ENCODE measurements at places on chromosomes 1 and 21.

DNA sequence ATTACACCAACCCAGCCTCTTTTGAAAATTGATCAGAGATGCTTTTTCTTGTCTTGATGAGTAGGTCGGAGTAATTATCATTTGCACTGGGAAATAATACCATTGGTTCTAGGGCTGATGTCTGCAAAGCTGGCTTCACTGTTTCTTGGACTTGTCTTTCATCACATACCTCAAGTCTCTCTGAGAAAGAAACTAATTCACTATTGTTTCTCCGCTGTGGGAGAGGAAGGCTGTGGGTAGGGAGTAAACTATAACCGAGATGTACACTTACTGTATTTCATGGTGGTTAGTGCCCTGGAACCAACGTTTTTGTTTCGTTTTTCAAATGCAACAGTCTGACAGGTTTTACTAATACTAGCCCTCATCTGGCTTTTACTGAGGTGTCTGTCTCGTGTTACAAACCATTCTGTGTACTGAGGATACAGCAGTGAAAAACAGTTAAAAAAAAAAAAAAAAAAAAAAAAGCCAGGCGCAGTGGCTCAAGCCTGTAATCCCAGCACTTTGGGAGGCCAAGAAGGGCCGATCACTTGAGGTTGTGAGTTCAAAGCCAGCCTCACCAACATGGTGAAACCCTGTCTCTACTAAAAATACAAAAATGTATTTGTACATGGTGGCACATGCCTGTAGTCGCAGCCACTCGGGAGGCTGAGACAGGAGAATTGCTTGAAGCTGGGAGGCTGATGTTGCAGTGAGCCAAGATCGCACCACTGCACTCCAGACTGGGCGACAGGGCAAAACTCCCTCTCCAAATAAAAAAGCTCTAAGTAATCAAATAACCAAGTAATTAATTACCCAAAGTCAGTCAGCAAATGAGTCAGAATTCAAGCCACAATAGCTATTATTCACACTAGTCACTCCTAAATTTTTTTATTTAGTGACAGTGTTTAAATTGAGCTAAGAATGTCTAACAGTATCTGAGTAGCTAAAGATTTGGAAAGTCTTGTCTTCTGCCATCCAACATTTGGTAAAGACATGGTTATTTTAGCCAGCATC, 23.3 kb downstream of the TOMM20 start:
- DNase-seq, result no peak

GRCh38 chr1:205272536-205272935, 44.8 kb downstream of the TMCC2 start:
- DNase-seq, result no peak

DNA sequence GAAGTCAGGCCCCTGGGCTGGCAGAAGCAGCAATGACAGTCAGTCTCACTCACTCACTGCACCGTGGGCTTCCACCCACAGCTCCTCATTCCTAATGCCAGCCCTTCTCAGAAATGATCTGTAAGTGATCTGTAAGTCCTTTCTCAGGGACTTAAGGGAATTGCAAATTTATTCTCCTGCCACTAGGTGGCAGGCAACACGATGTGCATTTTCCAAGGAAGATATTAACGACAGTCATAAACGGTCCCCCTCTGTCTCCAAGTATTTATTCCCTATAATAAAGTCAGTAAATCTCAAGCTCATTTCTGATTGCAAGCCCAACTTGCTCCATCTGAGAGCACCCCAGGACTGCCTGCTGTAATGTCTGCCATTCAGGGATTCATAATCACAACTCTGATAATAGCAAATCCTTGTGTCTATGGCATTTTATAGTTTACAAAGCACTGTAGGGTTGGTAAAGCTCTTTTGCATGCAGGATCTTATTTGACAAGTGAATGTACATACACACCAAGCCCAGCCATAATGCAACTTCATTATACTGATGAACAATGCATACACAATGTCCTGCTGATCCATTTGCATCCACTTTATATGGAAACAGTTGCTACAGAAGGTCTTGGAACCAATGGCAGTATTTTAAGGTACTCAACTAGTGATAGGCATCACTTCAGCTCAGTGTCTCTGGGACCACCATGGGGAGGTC, 380.5 kb upstream of the CAMK1G start:
- peak; percentile 84 for DNase-seq

DNA sequence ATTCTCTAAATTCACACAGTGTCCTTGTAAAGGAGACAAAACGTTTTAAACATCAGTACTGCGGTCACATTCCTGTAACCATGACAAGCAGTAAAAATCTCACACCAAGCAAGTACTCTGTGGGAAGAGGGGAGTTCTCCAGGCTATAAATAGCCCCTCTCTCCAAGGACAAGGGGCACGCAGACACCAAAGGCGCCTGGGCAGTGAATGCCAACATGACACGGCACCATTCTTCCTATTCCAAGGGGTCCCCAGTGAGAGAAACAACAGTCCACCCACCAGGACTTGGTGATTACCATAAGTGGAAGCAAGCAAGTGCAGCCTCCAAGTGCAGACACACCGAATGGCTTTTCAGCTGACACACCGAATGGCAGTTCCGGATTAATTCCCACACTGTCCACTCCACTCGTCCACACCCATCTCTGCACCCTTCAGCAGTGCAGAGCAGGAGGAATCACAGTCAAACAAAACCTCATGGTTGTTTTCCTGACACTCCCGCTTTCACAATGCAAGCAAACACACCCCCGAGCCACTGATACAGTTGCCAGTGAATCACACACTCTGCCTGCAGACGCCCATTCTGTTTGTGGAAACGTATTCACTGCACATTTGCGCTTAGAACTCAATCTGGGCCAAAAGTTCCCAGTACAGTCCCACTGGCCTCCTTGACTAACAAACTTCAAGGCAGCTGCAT, 1.8 kb downstream of the PTTG1IP start:
- DNase-seq, result no peak

GRCh38 chr1:228944296-228944695, 209.0 kb downstream of the RHOU start:
- no peak for DNase-seq

DNA sequence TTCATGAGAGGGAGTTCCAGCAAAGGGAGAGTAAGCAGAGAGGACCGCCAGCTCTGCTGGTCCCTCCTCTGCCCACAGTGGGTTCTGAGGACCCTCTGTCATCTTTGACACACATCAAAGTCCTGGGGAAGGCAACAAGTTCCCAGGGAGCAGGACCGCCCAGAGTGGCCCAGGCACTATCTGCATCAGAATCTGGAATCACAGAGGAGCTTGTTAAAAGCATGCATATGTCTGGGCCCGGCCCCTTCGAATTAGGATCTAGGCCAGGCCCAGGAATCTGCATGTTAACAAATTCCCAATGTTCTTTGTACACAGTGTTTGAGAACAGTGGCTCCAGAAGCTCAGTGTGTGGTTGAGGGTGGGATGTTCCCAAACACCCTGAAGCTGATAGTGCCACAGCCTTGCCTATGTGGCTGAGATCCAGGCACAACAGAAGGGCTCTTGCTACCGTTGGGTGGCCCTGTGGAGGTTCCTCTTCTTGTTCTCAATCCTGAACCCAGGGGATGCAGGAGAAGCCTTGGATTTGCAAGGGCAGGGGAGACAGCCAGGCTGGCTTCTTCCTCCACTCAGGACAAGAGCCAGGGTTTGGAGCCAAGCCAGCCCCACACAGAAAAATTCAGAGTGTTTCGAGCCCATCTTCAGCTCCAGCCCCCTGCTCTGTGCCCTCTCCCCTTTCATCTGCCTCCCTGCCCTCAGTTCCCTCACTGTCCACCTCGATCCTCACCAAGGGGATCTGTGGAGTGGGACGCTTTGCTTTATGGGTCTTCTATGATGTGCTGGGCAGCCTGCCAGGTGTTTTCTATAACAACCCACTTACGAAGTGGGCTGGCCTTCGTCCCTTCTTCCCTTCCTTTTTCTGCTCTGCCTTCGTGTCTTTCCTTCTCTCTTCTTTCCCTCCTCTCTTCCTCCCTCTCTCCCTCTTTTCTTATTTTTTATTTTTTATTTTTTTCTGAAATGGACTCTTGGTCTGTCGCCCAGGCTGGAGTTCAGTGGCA, 129.0 kb upstream of the TMPRSS2 start:
- DNase-seq, result no peak

DNA sequence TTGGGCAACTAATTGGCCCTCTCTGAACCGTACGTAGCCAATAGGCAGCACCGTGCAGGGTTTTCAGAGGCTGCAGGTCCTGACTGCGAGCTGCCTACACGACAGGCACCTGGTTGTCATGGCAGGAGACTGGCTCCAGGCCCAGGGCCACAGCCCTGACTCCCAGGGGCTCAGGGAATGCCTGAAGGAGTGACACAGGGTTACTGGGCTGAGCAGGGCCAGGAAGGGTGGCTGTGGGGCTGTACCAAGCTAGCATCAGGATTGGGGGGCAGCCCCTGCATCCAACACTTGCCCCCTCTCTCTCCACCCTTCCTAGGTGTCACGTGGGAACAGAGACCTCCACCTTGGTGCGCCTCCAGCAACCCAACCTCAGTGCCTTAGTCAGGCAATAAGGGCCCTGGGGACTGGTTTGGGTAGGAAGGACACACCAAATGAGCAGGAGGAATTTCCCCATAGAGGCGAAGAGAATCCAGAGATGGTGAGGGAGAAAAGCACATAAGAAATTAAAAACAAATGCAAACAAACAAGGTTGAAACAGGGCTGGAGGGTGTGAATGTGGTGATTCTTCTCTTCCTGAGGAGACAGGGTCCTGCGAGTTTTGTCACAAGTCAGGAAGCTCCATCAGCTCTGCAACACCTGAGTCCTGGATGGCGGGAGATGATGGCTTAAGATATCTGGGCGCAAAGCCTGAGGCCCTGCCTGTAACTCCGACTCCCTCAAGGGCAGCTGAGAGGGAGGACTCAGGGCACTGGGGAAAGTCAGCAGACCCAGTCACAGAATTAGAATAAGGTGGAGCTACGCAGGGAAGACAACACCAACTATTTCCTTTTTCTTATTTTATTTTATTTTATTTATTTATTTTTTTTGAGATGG, 19.7 kb upstream of the RNU1-4 start:
- DNase-seq, result no peak

GRCh38 chr1:208068908-208069307, 158.0 kb upstream of the CD34 start:
- peak; percentile 48 for DNase-seq

- no peak for DNase-seq
Observed at GRCh38 chr1:9957726-9958125, 14.5 kb downstream of the NMNAT1 start.

GRCh38 chr1:11800756-11801433, 4.9 kb downstream of the MTHFR start:
- DNase-seq, result no peak

- peak; percentile 59 for DNase-seq
Observed at GRCh38 chr1:27395441-27396195, 3.2 kb downstream of the GPR3 start.

DNA sequence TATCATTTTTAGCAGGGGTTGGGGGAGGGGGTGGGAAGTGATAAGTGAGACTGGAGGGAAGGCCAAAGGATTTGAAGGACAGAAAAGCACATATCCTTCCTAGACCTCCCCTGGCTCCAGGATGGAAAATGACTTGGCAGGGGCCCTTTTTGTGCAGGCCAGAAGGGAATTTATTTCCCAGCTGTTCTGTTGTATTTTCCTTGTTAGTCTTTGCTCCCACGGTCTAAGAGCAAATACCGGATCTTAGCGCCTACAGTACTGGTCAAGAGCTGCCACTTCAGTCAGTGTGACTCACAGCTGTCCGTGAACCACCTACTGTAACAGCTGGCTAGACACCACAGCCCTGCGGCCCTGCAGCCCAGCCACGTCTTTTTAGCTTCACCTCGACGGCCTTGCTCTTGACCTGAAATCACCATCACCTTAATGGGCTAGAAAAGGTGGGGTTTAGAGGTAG, 51.0 kb upstream of the ERRFI1 start:
- DNase-seq, result no peak

- DNase-seq, result peak; percentile 95
Observed at GRCh38 chr1:180167721-180168467, 13.2 kb downstream of the QSOX1 start.

- no peak for DNase-seq
Observed at GRCh38 chr1:204283711-204284651, 70.2 kb upstream of the GOLT1A start.

All from T47D (cell line).